CD4-positive, CD25-positive, alpha-beta regulatory T cell (primary cell): ENCODE measurements at places on chromosomes 16 and 17. TPM values are rescaled to one million over a fixed set of nuclear protein-coding genes. Genes with fewer than 3 reads are reported as not detected.

DNA sequence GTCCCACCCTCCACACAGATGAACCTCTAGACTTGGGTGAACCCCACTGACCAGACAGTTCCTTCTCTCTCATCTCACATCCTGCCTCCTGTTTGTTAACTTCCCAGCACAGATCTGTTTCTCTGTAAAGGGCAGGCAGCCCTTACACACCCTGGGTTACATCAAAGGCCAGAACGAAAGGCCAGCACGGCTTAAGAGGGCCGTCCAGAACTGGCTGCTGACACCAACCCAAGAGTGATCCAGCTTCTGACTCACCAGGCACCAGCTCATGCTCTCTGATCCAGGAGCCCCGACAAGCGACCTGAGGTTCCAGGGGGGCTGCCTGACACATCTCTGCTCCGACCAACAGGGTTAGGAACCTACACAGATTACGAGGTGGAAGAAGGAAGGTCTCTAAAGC, 86.9 kb downstream of the MRM3 start:
- DNase-seq = no peak

DNA sequence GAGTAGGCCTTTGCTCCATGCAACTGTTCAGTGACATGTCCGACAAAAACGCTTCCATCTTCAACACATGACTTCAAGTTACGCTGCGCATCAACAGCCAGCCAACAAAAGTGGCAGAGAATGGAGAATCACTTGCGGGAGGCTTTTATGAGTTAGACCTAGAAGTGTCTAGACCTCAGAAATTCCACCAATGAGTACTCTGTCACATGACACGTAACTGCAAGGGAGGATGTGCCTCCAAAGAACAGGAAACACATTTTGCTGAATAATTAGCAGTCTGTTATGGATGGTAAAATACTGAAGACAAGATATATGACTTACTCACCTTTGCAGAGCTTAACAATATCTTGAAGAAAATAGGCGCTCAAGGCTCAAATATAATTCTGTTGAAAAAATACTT, 62.1 kb downstream of the MYO1D start:
- DNase-seq = no peak

DNA sequence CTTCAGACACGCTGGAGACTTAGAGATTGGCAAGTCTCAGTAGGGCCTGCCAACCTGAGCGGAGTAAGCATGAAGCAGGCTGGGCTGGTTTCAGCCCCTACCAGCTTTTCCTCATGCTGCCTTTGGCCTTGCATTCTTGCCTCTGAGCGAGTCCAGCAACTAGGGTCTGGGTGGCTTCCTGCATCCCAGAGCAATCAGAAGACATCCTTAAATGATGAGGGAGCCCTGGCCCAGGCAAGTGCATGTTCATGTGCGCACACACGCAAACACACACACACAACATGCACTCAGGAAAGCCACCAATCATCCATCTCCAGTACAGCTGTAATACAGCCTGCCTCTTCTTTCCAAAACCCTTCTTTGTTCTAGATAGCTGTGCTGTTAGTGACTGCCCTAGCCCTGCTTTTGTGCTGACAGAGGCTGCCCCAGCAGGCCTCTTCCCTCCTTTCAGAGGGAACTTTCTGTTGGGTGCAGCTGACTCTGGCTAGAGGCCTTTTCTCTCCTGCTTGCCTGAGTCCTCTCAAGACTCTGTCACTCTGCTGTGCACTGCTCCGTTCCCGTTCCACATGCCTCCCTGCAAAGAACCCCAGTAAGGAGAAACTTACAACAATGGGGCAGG, 30.7 kb upstream of the TBX2 start:
- DNase-seq = no peak

DNA sequence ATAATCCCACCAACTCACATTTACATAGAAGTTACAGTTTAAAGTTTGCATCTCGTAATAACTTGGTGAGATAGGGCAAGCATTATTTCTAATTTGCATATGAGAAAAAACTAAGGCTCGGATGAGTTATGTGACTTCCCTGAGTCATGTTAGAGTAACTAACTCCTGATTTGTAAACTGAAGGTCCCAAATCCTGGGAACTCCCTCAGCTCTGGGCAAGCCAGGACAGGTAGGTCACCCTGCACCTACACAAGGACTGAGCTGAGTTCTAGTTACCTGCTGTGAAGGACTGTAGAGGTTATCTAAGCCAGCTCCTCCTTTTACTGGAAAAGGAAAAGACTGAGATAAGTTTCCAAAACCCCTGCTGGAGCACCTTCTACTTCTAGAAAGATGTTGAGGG, 92.1 kb upstream of the HLF start:
- no peak for DNase-seq

- no peak for DNase-seq
These were observed 19.3 kb downstream of the DHODH start for GRCh38 chr16:72027669-72028378.

GRCh38 chr16:20181416-20181815, 107.7 kb upstream of the GPR139 start:
- no peak for DNase-seq

DNA sequence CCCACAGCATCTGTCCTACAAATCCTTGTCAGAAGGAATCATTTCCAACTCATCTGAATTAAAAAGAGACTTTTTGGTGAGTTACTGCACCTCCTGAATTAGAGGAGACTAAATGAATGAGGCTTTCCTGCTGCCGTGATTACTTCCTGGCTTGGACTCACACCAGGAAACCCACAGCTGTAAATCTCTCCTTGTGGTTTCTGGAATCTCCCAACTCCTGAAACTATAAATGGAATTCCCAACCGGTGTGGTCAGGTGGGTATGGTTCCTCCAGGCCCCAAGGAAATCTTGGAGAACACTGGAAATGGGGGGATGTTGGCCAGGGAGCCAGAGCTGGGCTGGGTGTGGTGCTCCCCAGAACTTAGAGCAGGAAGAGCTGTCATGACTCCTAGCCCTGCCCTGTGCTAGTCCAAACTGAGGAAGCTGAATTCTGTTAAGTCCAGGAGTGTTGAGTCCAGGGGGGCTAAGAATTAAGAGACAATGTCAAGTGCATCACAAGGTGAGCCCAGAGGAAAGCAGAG, 216.4 kb downstream of the GSG1L start:
- DNase-seq = no peak

DNA sequence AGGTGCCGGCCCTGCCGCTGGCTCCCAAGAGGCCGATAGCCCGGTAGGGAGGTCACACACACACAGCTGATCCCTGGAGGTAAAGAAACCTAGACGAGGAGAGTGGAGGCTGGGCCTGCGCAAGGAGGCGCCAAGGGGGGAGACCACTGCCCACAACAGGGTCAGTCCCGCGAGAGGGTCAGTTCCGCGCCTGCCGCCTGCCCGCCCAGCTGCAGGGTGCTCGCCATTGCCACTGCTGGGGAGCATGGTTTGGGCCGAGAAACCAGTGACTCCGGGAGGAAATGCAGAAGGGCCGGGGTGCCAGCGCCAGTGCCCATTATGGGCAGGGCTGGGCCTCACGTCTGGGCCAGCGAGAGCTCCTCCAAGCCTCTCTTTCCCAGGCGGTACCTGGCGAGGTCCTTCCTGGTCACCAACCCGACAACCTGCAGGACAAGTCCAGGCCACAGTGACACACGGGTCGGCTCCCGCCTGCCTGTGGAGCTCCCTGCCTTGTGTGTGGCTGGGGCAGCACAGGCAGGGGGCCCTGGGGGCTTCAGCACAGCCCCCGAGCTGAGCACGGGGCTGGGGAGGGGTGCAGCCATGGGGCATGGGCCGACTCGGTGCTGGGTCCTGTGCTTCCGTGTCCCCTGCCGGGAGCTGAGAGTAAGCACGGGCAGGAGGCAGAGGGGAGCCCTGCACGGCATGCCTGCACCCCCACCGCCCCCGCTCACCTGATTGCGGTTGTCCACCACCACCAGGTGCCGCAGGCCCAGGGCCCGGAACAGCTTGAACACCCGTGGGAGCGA, 2.1 kb upstream of the CCDC154 start:
- DNase-seq = no peak

- no peak for DNase-seq
These were observed 70.8 kb downstream of the LYRM1 start for GRCh38 chr16:20971401-20971800.

- DNase-seq = no peak
These were observed 177.8 kb downstream of the CCDC182 start for GRCh38 chr17:57567251-57567650.

DNA sequence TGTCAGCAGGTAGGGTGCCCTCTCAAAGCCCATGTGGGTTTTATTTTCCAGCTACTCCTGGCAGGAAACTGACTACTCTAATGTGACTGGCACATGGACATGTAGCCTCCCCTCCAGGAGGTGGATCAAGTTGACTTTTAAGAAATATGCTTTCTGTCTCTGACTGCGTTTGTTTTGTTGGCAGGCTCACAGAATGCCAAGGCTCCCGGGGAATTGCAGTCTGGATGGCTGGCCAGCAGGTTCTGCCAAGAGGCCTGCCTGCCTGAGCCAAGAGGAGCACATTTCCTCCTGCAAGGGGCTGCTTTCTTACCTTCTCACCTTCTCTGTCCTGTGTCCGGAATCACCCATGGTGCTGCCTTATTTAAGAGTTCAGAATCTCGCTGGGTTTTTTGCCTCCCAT, 217.3 kb upstream of the ERCC4 start:
- no peak for DNase-seq

DNA sequence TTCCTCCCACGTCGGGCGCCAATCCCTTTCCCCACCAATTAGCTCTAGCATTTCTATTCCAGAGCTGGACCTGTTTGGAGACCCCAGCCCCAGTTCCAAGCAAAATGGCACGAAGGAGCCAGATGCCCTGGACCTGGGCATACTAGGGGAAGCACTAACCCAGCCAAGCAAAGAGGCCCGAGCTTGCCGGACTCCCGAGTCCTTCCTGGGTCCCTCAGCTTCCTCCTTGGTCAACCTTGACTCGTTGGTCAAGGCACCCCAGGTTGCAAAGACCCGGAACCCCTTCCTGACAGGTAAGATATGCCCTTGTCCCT, 5.6 kb upstream of the SPATA20 start:
- DNase-seq = no peak

DNA sequence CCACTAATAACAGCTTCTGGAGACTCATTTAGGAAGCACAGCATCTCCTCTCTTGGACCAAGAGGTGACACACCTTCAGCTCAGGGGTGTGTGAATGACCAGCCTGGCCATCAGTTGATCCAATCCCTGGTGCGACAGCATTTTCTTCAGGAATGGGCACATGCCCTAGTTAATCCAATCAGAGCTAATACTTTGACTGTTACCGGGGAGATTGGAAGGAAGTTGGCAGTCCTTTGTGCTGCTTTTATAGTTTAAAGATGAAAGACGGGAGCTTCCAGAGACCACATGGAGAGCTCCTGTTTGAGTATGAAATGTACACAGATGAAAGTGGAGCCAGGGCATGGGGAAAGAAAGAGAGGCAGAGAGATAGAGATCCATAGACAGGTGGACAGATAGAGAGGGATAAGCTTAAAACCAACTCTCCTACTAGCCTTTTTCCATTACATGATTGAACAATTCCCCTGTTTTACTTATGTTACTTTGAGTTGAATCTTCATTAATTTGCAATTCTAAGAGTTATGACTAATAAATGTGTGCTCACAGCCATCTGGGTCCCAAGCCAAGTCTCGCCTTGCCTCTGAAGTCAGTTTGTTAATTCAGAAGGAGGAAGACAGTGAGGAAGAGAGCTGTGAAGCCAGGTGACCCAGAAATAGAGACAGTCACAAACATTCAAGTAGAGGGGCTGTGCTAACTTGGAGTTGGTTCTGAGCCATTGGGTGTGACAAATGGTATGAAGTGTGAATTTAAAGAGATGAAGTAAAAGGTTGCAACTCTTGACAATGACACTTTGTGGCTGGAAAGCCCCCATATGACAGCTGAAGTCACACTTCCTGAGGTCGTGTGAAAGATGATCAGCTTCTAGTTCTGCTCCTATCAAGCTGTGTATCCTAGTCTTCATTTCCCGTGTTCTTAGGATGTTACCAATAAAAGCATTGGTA, 120.0 kb upstream of the GOT2 start:
- DNase-seq = no peak

GRCh38 chr16:6732166-6732565, 600.5 kb upstream of the RBFOX1 start:
- no peak for DNase-seq

DNA sequence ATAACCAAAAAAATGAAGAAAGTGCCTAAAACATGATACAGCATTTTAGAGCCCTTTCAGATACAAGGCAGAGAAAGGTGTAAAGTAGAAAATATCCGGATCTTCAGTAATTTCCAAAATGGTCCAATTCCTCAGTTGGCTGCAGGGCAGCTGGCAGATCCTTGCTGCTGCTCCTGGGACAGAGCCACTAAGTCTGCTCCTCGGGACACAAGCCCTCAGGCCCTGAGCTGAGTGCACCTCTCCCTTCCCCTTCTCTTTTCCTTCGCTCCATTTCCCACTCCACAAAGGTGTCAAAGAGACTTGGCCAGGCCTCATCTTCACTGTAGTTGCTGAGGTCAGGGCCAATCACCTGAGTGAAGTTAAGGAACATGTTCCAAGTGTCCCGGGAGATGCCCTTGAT, 40.5 kb downstream of the DCUN1D3 start:
- DNase-seq = no peak

DNA sequence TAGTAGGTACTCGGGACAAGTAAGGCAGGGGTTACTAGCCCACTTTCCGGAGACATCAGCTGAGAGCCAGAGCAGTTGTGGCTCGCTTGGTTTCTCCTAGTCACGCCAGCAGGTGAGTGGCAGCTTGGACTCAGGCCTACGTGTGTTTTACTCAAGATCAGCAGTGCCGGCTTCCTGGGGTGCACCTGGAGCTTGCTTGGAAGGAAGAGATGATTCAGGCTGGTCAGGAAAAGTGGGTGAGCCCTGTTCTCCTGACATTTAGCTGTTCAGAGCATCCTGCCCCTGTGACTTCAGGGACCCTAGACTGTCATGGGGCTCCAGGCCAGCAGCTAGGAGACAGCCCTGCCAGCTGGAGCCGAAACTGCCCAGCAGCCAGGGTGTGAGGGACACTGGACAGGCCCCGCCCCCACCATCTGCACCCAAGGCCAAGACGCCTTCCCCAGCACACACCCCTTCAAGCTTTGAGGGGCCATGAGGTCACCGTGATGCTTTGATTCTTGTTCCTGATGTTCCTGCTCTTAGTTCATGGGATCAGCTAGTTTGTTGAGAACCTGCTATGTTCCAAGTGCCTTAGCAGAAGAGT, 238.0 kb upstream of the CIBAR2 start:
- DNase-seq = no peak

RDM1 gene
- not detected for total RNA-seq

SPAG9 gene
- total RNA-seq = 98.4 TPM

MAZ gene
- 224 TPM for total RNA-seq

TBC1D3E gene
- total RNA-seq = not detected

NPIPB6 gene
- total RNA-seq = 3.0 TPM

MT3 gene
- total RNA-seq = not detected

SLC35G6 gene
- not detected for total RNA-seq

COX6A2 gene
- total RNA-seq = not detected
